ENCODE measurements at places on chromosomes 11 and 22.

DNA sequence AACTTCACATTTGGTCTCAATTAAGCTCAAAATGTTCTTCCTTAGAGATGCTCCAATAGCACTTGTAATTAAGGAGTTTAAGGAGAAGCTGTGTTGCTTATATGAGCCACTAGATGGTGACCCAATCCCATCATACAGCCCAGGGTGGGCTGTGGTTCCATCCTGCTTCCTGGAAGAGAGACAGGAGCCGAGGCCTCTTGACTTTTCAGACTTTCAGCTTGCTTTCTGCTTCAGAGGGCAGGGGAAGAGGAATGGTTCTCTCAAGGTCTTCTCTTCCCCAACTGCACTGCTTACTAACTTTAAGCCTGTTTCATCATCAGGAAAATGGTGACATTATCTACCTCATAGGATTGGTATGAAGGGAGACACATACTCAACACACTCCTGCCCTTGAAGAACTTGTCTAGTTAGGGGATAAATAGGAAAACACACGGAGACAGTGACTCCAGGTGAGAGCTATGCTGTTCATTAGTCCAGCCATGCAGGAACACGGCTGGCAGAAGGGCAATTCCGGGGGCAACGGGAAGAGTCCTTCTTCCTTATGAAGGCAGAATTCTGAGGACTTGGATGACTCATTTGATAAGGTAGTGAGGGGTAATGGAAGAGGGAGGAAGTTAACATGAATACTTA is 20.1 kb downstream of the TMEM218 start:
- peak; percentile 29 for DNase-seq

- no peak for DNase-seq
These were observed 15.9 kb upstream of the GRAMD4 start for GRCh38 chr22:46604306-46604690.

DNA sequence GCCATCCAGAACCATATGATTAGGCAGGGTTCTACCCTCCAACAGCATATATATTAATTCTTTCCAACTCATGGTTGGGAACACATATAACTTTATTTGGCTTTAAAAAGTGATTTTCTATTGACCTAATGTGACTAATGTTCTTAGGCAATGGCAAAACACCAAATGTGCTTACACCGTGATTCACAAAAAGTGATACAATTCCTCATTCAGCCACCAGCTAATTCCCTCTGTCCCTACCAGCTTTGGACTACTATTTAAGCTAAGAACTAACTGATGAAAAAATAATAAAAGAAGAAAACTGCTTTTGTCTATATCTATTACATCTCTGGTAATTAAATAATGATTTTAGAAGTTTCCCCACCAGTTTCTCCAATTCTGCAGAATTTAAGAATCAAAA is 4.7 kb downstream of the CTSC start:
- DNase-seq = no peak

DNA sequence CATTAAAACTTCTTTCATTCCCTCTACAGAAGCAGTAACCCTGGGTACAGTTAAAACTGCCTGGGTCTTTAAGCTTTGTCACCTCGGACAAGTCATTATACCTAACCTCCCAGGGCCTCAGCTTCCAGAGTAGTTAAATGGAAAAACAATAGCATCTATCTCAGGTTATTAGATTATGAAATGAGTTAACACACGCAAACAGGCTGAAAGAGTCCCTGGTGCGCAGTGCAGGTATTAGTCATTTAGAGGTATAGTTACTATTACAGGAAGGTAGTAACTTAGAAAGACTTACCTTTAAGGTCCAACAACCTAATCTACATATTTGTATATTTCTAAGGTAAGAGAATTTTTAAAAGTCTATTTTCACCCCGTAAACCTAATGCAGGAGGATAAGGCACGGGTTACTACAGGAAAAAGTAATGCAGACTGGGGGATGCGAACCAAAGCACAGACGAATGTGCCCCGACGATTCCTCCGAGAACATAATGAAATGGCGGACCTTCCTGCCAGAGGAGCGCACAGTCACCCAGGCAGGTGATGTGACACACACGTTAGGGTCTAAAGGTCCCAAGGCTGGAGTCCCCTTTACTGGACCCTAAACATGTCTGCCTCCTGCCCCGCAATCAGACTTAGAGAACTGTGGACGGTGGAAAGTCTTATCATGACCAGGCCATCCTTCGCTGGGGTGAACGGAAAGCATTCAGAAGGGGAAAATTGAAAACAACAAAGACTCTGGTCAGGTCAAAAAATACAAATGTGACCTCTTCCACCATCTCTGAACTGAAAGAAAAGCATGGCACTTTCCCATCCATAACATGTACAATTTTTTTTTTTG is 1.3 kb downstream of the NAP1L4 start:
- peak; percentile 42 for DNase-seq

- no peak for DNase-seq
These were observed 10.2 kb downstream of the C11orf96 start for GRCh38 chr11:43952401-43953342.

DNA sequence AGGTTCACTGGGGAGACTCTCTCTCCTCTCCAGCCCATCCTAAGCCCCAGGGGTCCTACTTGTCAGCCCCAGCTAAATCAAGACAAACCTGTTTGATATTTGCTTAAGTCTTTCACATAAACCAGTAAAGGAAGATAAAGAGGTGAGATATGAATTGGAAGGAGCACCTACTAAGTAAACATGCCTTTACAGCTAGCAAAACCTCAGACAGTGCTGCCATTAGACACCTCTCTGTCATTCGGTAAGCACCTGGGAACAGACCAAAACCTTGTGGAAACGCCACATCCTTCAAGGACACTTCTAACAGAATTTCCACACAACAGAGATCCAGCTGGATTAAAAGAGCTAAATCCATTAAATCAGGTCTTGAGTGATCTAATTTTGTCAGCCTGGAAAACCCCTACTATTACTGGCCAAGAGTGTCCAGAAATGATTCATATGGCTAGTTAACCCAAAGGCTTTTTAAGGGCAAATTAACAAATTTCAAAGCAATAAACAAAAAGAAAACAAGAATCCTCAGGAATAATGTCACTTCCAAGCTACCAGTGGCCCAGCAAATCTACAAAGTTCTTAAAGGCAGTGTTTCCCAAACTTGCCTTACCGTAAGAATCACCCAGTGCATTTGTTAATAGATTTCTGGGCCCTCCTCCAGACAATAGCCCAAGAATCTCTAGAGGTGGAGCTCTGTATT is 2.4 kb downstream of the VPS37C start:
- no peak for DNase-seq

DNA sequence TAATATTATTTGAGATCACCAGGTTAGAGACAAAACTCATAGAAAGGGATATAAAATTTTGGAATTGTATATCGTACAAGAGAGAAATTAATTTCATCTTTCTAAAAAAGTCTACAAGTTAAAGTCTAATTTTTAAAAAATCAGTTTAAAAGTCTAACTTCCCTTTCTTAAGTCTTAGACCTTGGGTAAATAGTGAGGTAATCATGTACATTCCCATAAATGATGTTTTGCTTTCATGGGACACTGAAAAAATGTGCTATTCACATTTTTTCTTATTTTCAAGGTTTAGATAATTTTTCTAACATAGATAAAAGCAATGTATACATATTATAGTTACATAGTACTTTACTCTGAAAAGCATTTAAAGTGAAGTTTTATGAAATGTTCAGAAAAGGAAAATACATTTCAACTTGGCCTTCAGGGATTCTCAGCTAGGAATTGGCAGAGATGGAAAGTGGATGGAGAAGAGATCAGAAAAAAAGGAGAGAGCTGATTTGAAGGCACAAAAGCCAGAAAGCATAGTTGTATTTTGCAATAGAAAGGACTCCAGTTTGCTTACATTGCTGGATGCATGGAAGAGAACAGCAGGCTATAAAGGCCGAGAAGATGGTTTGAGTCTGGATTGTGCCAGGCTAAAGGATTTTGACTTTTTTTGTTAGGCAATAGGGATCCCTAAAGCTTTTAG is 194.0 kb downstream of the CASP12 start:
- DNase-seq = no peak

GRCh38 chr11:3837793-3838192 is 3.0 kb downstream of the RHOG start:
- DNase-seq = peak; percentile 42

DNA sequence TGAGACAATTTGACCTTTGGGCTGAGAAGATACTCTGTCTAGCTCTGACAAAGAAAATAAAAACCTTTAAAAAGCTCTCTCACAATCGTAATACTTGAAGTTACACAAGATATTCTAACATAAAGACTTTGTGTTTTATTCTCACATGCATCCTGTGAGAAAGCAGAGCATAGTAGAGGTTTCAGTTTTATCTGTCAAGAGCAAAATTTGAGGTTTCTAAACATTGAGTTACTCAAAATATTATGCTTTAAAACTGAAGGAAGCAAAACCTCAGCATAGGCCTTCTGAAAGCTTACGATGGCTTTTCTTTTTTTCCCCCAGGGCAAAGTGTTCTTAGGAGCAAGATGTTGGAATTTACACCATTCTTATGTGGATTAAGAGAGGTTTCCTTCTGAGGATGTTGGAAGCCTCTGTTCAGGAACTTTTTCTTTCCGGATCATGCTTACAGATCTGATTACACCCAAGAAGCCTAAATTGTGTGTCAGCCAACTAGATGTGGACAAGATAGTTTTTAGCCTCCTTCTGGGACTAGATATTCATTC is 15.0 kb upstream of the OR51M1 start:
- no peak for DNase-seq

DNA sequence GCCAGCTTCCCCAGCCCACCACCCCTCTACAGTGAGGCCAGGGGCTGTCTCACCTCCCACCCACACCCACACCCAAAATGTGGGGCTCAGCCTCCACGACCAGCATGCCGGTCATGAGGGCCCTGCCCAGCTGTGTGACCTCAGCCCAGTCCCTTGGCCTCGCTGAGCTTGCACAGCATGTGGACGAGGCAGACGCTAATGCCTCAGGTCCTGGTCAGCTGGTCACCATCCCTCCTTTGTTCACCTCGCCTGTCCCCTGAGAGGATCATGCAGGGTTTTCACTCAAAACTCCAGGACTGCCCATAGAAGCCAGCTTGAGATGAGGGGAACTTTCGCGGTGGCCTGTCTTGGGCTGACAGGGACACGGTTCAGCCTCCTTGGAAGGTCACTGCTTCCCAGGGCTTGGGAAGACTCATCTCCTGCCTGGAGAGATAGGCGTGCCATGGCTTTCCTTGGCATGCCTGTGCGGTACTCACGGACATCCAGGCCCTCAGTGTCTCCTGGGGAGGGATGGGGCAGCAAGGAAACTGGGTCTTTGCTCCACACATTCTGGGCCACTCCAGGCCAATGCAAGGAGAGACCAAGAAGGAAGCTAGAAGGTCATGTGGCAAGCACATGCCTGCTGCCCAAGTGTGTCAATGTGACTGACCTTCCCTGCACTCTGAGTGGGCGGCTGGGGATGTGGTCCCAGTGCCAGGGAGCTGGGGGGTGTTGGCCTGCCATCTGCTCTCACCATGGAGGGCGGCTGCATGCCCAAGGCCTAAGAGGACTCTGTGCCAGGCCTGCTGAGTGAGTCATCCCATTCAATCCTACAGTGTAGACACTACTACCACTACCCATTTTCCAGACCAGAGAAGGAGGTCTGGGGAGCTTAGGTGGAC is 3.2 kb upstream of the RTN4R start:
- DNase-seq = no peak

DNA sequence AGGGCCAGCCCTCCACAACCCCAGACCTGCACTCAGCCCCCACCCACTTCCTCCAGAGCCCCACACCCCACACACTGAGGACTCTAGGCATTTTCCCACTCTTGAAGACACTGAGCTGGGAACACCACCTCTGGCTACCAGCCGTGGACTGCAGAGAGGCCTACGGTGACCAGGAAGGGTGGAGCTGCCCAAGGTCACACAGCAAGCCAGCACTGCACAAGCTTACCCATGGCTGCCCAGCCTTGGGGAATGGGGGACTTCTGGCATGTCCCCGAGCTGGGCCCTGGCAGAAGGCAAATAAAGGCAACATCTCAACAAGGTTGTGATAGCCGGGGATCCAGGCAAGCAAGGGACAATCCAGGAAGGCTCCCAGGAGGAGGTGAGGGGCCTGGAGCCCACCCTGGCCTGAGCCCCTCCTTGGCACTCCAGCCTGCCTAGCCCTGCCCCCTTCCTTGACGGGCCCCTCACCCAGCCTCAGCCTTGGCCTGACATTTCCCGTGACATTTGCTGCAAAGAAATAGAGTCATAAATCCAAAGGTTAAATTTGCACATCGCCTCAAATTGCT is 5.5 kb downstream of the RTN4R start:
- DNase-seq = no peak

DNA sequence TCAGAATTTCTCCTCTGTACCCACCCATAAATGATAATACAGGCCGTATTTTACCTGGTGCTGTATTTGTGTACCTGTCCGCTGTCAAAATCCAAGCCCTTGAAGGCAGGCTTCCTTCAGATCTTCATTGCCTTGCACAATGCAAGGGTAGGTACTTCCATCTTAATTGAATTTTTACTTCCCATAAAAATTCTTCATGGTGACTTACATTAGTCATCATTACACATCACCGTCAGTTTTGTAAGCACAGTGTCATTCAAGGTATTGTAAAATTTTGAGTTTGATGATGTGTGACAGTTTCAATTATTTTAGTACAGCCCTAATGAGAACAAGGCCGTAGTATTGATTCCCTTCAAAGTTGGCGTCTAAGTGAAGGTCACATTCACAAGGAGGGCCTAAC is 770 bp upstream of the TSG101 start:
- DNase-seq = no peak

- peak; percentile 96 for DNase-seq
These were observed at the start of gene ARL2 for GRCh38 chr11:65013888-65014725. Gene ARL2 (plus strand): TSS chr11:65014160. CDS start chr11:65014208, 48 bp downstream.

DNA sequence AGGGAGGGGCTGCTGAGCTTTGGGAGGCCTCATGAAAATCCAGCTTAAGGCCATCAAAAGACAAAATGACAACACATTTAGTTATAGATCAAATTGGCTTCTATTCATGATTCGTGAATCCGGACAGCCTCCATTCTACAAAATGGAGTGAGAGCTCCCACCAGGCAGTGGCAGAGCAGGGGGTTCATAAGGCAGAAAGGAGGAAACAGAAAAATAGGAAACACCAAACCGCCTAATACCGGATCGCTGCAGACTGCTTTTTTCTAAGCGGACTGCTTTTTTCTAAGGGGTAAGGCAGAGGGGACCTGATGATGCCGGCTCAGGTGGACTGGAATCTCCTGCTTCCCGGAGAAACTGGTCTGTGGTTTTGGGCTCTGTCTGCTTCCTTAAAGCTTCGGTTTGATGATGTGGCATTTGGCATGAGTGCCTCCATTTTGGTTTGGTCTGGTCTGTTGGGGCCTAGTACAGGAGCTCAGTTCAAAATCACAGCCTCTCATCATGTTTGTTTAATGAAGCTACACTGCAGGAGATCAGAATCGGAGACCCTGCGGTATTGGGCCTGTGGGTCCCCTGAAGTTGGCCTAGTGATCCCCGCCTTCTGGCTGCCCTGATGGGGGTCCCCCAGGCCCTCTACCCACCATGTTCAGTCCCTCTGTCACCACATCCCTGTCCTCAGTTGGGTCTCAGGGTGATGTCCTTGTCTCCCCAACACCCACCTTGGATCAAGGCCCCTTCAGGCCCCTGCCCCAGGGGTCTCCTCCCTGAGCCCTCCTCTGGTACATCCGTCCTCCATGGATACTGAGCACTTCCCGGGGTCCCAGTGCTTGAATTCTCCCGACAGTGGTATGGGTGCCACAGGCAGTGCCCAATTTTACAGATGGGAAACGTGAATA is 1.2 kb downstream of the ALDH3B1 start:
- DNase-seq = no peak

- peak; percentile 76 for DNase-seq
These were observed 6.3 kb upstream of the SH3BP1 start for GRCh38 chr22:37633089-37633624.

GRCh38 chr11:6667733-6668374 is 12.2 kb upstream of the DCHS1 start:
- peak; percentile 70 for DNase-seq

GRCh38 chr11:77630157-77630710 is 7.4 kb downstream of the CLNS1A start:
- no peak for DNase-seq

- no peak for DNase-seq
These were observed 17.4 kb downstream of the CTSC start for GRCh38 chr11:88320149-88320559.
